ENCODE measurements at places on chromosomes 5 and 9.
A peak's percentile ranks its signal among the peaks of the same experiment; 100 is the strongest.

DNA sequence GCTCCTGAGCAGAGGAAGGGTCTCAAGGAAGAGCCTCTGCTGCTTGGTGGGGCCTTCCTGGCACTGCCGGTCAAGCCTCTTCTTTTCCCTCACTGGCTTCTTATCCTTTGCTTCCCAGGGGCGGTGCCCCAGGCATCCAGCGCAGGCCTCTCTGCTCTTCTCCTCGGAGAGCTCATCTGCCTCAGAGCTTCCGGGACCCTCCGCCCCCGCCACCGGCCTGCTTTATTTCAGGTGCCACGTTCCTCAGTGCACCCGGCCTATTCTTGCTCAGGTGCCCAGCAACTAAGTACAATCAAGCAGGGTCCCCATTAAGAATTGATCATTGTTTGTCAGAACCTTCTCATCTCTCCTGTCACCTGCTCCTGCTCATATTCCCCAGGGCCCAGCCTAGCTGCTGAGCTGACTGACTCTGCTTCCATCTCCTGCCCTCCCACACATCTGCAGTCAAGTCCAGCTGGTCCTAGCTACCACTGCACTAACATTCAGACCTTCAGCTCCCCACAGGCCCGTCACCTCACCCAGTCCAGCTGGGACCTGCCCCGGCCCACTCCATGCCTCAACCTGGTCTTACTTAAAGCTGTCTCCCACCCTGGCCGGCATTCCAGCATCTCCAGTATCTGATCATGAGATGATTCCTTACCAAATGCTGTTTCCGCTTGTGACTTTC, 114.3 kb upstream of the BOD1 start:
- DNase-seq: no peak

DNA sequence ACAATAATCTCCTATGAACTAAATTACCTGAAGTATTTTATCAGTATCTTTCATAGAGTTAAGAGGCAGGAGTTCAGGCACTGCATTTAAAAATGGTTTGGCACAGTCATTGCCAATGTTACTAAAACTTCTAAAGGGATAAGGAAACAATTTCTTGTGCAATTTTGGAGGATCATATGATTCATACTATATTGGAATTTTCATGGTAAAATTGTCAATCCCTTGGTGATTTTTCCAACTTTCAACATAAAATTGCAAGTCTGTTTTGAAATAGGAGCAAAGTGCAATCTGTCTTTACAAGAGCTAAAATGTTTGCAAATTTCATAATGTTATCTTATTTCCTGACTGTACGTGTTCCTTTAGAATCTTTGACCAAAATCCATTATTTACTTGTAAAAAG, 211.1 kb downstream of the DMRTA1 start:
- DNase-seq: no peak

- DNase-seq: no peak
Measured at GRCh38 chr9:4421847-4422246, 68.4 kb upstream of the SLC1A1 start.

DNA sequence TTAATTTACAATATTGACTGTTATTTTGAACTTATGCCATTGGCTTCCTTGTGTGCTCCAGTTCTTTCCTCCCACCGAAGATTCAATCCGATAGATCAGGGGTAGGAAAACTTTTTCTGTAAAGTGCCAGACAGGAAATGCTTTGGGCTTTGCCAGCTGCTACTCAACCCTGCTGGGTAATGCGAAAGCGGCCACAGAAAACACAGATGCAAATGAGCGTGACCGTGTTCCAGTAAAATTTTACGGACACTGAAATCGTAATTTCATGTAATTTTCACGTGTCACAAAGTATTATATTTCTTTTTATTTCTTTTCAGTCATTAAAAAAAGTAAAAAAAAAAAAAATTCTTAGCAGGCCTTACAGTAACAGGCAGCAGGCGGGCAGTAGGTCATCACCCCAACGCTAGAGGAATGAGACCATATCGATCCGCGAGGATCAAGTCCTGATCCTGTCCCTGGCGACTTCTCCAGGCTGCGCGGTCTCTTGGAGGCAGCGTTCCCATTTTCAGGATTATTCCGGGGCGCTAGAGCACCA, 599 bp downstream of the NMRK1 start:
- peak; percentile 62 for DNase-seq

- no peak for DNase-seq
Measured at GRCh38 chr5:142327111-142327842, 2.5 kb upstream of the SPRY4 start.

GRCh38 chr5:28927559-28928326, 1889.4 kb upstream of the CDH9 start:
- no peak for DNase-seq

All from inflammatory macrophage treated with lipopolysaccharide for 4 hours (primary cell).